ENCODE measurements at places on chromosomes 5 and 9. TPM values are rescaled to one million over a fixed set of nuclear protein-coding genes. Genes with fewer than 3 reads are reported as not detected.

DNA sequence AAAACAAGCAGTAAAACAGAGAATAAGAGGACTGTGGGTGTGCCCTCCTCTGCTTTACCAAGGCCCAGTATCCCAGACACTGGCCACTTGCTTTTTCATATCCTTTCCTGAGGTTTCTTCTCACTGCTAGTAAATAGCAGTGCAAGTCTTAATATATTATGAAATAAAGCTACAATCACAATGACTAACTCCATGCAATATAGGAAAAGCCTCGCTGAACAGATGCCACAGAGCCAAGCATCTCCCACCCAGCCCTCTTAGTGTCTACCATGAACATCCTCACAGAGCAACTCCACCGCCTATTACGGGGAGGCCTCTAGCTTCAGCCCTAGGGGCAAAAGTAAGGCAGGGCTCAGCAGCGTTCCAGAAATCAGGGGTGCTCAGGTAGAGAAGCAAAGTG is 130.7 kb upstream of the LHFPL2 start:
- no peak for DNase-seq

- no peak for DNase-seq
These were observed 34.9 kb upstream of the LECT2 start for GRCh38 chr5:135989686-135990085.

Gene PTGER4
- 7.4 TPM for total RNA-seq

Gene CARTPT
- total RNA-seq = not detected

Gene RBM18
- 32.5 TPM for total RNA-seq

Gene CSF1R
- 18.3 TPM for total RNA-seq

Gene UHRF2
- total RNA-seq = 18.0 TPM

All from left cardiac atrium (tissue), 4 donors.